ENCODE measurements at places on chromosomes 2 and 18.
A peak's percentile ranks its signal among the peaks of the same experiment; 100 is the strongest.

- no peak for DNase-seq
These were observed 52.8 kb downstream of the MYO7B start for GRCh38 chr2:127588241-127588640.

DNA sequence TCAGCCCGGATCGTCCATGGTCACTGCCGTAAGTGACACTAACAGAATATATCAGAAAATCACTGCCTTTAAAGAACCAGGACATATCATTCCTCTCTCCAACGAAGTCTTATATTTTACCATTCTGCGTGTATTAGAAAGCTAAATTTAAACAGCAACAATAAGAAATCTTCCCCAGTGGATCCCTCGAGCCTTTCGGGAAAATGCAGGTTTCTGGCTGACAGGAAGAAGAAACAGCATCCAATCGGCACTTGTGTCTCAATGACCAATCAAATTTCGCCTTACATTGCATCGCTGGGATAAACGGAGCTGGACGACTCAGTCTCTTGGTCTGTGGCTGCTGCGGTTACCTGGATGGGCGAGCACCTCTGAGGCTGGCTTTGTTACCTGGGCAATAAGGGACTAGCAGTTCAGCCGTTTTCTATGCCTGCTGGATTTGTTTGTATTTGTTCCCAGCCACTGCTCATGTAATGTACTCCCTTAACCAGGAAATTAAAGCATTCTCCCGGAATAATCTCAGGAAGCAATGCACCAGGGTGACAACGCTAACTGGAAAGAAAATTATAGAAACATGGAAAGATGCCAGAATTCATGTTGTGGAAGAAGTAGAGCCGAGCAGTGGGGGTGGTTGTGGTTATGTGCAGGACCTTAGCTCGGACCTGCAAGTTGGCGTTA, at the start of gene DUSP19:
Gene DUSP19 (plus strand): TSS at position 284 of the 675 bp plus-strand sequence. CDS start 187 bp downstream, at position 471.
- DNase-seq: peak; percentile 87

- no peak for DNase-seq
These were observed 451.4 kb downstream of the TNS1 start for GRCh38 chr2:217551252-217551899.

DNA sequence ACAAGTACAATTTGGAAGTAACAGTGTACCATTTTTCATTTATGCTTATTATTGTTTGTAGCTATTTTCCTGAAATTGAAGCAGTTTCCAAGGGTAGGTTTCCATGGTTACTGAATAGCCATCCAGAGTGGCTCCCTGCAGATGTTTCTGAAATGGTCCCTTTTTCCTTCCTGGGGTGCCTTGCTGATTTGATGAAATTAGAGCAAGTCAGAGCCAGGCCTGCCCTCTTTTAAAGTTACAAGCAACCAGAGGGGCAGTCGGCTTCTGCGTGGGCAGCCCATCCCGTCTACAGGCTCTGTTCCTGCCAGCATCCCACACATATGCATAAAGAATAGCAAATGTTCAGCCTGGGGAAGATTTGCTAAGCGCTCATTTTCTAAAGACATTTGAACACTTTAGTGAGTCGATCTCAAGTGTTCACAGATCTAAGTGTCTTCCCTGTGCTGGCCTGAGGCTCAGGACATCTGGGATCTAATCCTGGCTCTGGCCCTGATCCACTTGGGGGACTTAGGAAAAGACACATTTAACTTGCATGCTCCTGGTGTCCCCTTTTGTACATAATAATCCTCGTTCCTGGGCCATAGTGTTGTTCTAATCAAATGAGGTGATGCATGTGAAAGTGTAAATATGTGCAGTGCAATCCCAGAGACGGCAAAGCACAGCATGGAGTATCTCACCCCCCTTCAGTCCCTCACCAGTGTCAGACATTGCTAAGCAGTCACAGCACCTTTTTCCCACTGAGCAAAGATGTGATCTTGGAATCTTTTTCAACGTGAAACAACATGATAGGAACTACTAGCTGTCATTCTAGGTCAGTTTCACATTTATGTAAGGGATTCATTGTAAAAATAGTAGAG, 92.2 kb downstream of the STPG4 start:
- no peak for DNase-seq

- DNase-seq: no peak
These were observed 799 bp upstream of the KIF1A start for GRCh38 chr2:240820607-240821428.

GRCh38 chr2:240453461-240454105, 18.1 kb downstream of the GPC1 start:
- no peak for DNase-seq

DNA sequence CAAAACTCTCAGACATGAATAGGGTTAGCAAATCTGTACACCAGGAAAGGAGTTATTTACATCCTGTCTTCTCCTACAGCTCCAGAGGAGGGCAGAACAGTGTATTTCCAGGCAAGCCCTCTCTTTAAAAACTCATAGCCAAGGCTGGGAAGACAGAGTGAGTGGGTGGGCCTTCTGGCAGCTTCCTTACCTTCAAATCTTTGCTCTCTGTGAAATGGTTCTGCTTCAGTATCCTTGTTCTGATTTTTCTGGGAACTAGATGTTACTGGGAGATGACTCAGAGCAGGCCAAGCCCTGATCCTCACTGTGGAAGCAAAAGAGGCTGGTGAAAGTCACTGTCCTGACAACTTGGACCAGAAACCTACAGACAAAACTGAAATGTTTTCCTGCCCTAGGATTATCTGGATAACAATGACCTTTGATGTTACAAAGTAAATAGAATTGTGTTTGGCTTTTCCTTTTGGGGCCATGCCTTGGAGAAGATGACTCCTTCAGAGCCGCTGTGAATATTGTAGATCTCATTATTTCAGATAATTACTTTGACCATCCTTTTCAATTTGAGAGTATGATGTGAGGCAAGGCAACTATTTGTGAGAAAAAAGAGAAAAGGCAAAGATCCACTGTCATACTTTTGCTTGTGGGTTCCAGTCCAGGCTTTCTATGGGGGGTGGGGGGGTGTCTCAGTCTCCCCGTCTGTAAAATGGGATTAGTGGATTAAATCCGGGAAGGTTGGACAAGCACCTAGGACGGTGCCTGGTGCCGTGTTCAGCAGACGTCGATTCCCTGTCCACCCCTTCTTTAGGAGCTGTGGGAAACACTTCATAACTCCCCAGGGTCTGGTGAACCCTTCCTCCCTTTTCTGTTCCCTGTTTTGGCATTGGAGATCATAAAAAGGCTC, 644 bp upstream of the QPCT start:
- DNase-seq: no peak

DNA sequence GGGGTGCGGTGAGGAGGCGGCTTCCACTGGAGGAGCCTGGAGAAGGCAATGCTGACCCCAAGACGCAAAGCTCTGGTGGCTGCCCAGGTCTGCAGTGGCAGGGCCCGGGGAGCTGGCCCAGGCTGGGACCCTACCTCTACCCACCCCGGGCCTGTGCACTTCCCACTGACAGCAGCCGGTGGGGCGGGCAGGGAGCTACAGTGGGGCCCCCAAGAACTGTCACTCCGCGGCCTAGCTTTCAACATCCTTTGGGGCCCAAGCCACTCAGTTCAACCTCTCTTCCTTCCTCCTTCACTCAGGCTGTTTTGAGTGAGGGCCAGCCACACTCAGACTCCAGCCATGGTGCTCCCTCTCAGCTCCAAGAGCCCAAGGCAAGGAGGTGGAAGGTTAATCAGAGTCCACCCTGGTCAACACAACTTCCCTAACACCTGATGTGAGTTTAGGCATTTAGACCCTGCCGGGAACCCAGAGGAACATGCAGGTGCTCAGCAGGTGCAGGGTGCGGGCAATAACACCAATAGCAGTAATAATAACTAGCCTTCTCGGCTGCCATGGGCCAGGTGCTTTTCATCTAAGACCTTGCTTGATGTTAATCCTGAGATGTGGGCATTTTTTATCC, 93.6 kb downstream of the ZFP36L2 start:
- no peak for DNase-seq

DNA sequence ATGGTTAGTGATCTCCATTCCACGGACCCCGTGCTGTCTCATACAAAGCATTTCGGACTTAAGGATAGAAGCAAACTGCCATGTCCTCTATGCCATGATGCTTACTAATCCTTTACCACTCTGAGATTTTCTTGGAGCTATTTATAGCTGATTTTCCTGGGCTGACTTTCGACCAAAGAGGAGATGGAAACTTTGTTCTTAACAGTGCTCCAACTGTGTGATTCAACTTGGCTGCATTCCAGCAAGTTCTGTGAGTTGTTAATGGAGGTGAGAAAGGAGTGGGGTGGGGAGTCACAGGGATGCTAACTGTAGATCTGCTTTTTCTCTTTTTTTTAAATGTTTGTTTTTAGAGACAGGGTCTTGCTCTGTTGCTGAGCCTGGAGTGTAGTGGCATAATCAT, 45.5 kb upstream of the MSH2 start:
- DNase-seq: no peak

GRCh38 chr2:101223814-101224231, 28.9 kb upstream of the CNOT11 start:
- DNase-seq: peak; percentile 51

DNA sequence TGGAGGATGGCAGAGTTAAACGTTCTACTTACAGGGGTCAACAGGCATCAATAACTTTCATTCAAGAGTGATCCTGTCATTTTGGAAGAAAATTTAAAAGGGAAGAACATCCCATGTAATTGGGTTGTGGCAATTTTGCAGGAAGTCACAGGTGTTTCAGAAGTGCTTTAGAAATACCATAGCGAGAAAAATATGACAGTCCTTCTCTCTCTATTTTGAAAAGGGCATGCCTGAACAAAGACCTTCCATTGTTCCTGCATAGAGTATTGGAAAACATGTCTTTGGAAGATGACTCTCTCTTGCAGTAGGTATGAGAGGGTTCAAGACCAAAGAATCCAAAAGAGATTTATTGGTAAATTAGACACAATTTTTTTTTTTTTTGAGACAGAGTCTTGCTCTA, 81.8 kb upstream of the SERTAD2 start:
- no peak for DNase-seq

GRCh38 chr2:30356776-30357175, 90.3 kb upstream of the LCLAT1 start:
- DNase-seq: no peak

- DNase-seq: no peak
These were observed 1.5 kb upstream of the AMMECR1L start for GRCh38 chr2:127887082-127887775.

DNA sequence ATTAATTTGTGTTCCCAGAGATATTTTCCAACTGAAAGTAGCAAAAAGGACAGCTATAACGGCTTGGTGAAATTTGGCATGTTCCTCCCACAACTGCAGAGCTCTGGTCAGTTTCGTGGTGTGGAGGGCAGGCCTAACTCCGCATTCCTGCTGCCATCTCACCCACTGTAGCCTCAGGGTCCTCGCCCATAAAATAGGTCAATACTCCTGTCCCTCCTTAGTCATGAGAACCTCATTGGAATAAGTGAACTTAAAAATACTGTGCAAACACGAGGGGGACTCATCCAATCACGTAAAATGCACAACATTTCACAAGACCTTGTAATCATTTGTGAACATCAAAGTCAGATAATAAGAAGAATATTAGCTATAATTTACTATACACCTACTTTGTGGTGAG, 143.5 kb upstream of the NCKAP5 start:
- no peak for DNase-seq

DNA sequence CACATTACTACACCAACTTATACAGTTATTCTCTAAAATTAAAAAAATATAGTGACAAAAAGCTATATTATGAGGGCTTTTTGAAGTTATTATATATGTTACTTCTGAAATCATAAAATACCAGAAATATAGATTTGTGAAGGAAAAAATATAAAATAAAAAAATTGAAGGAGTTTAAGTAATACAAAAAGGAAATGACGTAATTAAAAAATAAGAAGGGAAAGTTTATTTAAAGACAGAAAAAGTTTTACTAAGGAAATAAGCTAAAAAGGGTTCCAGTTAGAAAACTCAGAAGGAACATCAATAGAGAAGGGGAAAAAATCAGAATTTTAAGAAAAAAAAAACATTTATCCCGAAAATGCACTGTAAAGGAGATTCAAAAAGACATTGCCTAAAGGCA, 697.1 kb downstream of the MBD2 start:
- DNase-seq: no peak

GRCh38 chr2:106269591-106270291, 75.6 kb upstream of the UXS1 start:
- peak; percentile 2 for DNase-seq

DNA sequence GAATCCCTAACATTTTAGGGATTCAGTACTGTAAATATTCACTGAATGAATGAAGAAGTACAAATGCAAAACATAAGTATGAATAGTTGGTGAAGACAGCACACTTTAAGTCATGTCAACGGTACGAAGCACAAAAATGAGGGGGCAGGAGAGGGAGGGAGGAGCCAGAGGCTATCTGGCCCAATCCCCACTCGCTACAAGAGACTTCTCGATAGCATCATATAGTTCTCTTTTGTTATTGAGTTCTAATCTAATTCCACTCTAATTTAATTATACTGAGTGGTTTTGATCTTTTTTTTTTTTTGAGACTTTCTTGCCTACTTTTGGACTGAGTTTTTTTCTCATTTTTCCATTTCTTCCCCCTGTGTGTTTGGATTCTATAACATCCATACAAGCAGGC, 152.2 kb upstream of the REV1 start:
- DNase-seq: no peak

- no peak for DNase-seq
These were observed 46.3 kb downstream of the MTCL1 start for GRCh38 chr18:8751692-8752091.

DNA sequence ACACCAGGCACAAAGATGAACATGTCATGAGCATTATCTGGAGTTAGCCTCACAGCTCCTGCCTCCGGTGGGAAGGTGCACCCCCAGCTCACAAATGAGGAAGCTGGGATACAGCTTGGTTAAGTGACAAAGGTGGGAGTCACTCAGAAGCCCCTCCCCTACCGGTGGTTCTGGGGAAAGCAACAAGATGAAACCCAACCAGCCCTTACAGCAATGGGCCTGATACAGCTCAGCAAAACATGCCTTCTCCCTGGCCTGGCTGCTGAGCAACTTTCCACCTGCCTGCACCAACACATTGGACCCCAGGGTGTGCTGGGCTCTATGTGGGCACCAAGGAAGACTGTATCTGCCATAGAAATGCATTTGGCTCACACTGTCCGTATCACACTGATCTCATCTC, 113.2 kb downstream of the GYPC start:
- no peak for DNase-seq

DNA sequence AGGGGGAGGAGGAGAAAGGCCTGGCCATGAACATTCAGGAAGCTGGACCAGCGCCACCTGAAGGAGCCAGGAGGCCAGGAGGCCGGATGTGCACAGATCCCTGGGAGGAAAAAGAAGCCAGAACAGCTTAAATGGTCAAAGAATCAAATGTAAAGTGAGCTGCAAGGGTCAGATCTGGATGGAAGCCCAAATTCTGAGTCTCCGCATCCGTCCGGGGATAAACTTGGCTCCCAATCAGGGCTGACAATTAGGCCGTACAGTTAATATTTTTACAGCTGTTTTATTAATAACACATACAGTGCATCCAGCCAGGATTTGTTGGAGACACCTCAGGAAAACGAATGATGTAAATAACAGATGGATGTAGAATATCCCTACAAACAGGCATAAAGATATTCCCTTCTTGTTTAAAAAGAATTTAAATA, 495.1 kb upstream of the TCF4 start:
- no peak for DNase-seq

GRCh38 chr2:174902506-174903263, 102.5 kb downstream of the CHN1 start:
- peak; percentile 32 for DNase-seq

GRCh38 chr2:215427585-215427984, 8.3 kb downstream of the FN1 start:
- no peak for DNase-seq

Data from CD4-positive, alpha-beta T cell treated with Interleukin-15 for 4 hours (primary cell).